ENCODE measurements at places on chromosomes 2 and 18. TPM values are rescaled to one million over a fixed set of nuclear protein-coding genes. Genes with fewer than 3 reads are reported as not detected.

Gene SPR
- polyA plus RNA-seq = 25.1 TPM

Gene TPGS2
- polyA plus RNA-seq = 388 TPM

Gene STPG4
- not detected for polyA plus RNA-seq

Gene ASXL3
- polyA plus RNA-seq = not detected

Gene DUSP2
- polyA plus RNA-seq = 1.2 TPM

Gene SMAD4
- polyA plus RNA-seq = 73.6 TPM

Gene FAM110C
- 26.3 TPM for polyA plus RNA-seq

Gene LRRFIP1
- polyA plus RNA-seq = 115 TPM

Gene FIGN
- 2.9 TPM for polyA plus RNA-seq

Gene IL1RL1
- 1.3 TPM for polyA plus RNA-seq

Gene ARHGEF4
- 40.6 TPM for polyA plus RNA-seq

Gene ERICH2
- 1.3 TPM for polyA plus RNA-seq

Gene OTOS
- polyA plus RNA-seq = not detected

Gene ADAM23
- polyA plus RNA-seq = 1.3 TPM

Gene C2orf81
- 0.58 TPM for polyA plus RNA-seq

Gene IL36A
- polyA plus RNA-seq = not detected

Gene RMND5A
- polyA plus RNA-seq = 26.0 TPM

Gene DPYSL5
- polyA plus RNA-seq = not detected

Gene MAP3K19
- not detected for polyA plus RNA-seq

Gene SULT6B1
- not detected for polyA plus RNA-seq

Gene ZNF396
- 0.49 TPM for polyA plus RNA-seq

Gene CCDC85A
- 0.03 TPM for polyA plus RNA-seq

Gene SKOR2
- not detected for polyA plus RNA-seq

Gene TPO
- 0.04 TPM for polyA plus RNA-seq

Gene CDK5R2
- 0.03 TPM for polyA plus RNA-seq

Gene ELOA2
- not detected for polyA plus RNA-seq

Gene KLHL41
- polyA plus RNA-seq = 0.08 TPM

Gene NT5C1B
- not detected for polyA plus RNA-seq

Gene SEMA4C
- 10.2 TPM for polyA plus RNA-seq

Gene ABCG5
- polyA plus RNA-seq = not detected

Gene EN1
- polyA plus RNA-seq = 0.24 TPM

Gene REG3A
- not detected for polyA plus RNA-seq
